Parietal lobe (tissue), 2 donors: ENCODE measurements at places on chromosomes 2 and 18. TPM values are rescaled to one million over a fixed set of nuclear protein-coding genes. Genes with fewer than 3 reads are reported as not detected.

The CDK5R2 gene
- total RNA-seq: 11.9 TPM

The ALPI gene
- total RNA-seq: not detected

The CNDP1 gene
- total RNA-seq: 1.9 TPM

The IL1R2 gene
- total RNA-seq: not detected

The LDLRAD4 gene
- 299 TPM for total RNA-seq

The CRYGB gene
- not detected for total RNA-seq

The STPG4 gene
- total RNA-seq: 1.9 TPM

The OR6B2 gene
- total RNA-seq: not detected

The IL36A gene
- not detected for total RNA-seq

The FER1L5 gene
- total RNA-seq: 1.6 TPM

The ORMDL1 gene
- 77.0 TPM for total RNA-seq

The PLCL1 gene
- 31.0 TPM for total RNA-seq

The TMEM182 gene
- 4.1 TPM for total RNA-seq

The ITPRID2 gene
- 47.6 TPM for total RNA-seq

The CSRNP3 gene
- total RNA-seq: 254 TPM

The CCL20 gene
- not detected for total RNA-seq

The PCARE gene
- not detected for total RNA-seq

The SFT2D3 gene
- 8.8 TPM for total RNA-seq

The NCKAP5 gene
- 19.7 TPM for total RNA-seq

The PIEZO2 gene
- 2.8 TPM for total RNA-seq

The DSG1 gene
- total RNA-seq: not detected

The FAM110C gene
- total RNA-seq: 2.8 TPM

The HOXD11 gene
- total RNA-seq: not detected

The SPP2 gene
- total RNA-seq: not detected

The FOXD4L1 gene
- total RNA-seq: 0.63 TPM
